Activated CD4-positive, alpha-beta T cell treated with anti-CD3 and anti-CD28 coated beads, Interleukin-2, amount 50 U/mL, for 1 hour (primary cell): ENCODE measurements at places on chromosomes 13 and 19.

GRCh38 chr13:107846642-107847041, 368.7 kb downstream of the LIG4 start:
- DNase-seq = no peak

DNA sequence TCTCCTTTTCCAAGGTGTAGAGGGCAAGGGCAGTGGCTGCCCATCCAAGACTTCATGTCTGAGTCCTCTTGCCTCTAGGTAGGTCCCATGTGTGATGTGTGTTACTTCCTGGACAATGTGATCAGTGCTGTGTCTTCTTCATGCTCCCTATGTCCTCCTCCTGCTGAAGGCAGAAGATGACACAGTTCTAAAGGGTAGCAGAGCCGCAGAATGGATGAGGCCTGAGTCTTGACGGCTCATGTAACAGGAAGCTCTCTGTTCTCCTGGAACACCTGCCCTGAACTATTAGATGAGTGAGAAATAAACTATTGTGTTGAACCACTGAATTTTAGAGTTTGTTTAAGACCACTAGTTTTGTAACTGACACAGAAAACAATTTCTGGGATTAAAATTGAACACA, 165.9 kb downstream of the NDFIP2 start:
- DNase-seq = no peak

DNA sequence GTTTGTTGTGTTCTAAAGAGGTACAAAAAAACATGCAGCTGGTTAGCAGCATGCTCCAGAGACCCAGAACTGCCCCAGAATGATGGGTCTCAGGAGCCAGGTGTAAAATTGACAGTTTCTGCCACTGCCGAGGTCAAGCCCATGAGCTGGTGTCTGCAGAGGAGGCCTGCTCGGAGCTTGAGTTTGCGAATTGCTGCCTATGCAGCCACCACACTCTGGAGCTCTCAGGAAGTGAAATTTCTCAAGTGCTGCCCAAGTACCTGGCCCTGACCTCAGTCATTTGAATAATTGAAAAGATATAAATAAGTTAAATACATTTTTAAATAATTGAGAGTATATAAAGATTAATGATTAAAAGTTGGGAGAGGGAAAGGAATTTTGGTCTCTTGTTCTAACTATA, 66.4 kb downstream of the ZAR1L start:
- no peak for DNase-seq

GRCh38 chr19:44903602-44904425, 1.8 kb upstream of the APOE start:
- DNase-seq = peak; percentile 75

DNA sequence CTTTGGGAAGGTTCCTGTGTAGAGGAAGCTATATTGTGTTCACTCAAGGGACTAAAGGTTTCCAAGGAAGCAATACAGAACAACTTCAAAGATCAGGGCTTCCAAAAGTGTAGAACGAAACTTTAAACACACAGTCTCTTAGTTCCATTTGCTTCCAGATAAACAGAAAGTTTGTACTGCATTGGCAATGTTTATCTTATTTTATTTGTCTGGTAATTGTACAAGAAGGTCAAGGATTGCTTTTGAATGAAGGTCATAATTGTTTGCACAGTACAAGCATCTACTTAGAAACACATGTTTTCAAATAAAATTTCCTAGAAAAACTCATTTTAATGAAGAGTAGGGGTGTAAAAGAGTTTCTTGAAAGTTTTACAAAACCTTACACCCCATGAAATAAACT, 712.7 kb upstream of the SGCG start:
- no peak for DNase-seq

DNA sequence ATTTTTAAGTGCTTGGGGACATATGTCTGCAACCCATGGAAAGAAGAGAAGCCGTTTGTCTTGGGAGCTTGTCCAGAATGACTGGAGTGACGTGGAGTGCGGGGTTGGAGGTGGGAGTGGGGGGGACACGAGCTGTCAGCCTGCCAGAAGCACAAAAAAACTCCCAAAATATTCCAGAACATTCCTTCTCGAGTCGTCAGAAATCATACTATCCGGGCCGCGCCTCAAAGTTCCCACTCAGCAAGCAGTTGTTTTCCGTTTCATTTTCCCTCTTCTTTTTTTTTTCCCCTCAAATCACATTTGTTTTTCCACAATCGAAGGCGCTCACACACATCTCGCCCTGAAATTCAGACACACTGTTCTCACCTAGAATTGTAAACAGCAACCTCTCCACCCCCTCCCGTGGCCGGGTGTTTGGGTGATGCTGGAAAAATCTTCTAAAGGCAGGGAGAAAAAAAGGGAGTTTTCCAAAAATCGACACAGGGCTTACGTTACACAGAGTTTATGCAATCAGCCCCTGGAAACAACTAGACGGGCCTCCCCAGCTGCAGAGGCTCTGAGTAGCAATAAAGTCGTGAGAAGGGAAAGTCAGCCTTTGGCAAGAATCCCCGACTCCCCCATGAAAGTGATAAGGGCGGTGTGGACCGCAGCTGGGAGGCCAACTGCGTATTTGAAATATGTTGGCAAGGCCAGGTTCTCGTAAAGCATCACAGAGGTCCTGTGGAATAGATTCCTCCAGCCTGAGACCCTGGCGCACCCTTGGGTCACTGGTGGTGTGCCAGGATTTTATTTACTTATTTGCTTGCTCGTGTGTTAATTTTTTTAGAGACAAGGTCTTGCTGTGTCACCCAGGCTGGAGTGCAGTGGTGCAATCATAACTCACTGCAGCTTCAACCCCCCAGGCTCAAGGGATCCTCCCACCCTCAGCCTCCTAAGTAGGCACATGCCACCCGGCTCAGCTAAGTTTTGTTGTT, 31.2 kb upstream of the KLF2 start:
- no peak for DNase-seq

GRCh38 chr13:113105921-113106452, 396 bp downstream of the F7 start:
- DNase-seq = no peak

GRCh38 chr13:50711996-50712395, 131.5 kb downstream of the DLEU7 start:
- DNase-seq = no peak

DNA sequence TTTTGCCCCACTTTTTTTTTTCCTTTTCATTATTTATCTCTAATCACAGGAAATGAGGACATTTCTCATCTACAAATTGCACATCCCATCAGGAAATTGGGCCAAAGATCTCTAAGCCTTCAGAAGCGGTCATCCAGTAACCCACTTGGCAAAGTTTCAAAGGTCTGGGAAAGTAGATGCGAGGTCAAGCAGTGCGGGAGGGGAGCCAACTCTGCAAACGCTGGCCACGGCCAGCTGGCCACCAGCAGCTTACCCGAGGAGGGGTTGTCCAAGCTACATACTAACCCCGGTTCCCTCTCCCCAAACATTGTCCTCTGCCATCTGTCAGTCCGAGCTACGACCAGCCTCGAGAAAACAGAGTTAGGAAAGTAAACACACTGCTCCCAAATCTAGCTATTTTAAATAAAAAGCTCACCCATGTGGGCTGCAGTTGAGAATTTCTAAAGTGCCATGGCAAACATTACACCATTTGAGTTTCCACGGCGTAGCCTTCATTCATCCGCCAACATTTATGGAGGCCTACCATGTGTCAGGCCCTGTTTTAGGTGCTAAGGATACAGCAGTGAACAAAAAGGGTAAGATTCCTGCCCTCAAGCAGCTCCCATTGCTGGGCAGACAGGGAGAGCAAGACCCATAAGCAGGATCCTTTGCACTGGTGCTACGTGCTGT, 11.5 kb downstream of the FFAR2 start:
- DNase-seq = no peak

DNA sequence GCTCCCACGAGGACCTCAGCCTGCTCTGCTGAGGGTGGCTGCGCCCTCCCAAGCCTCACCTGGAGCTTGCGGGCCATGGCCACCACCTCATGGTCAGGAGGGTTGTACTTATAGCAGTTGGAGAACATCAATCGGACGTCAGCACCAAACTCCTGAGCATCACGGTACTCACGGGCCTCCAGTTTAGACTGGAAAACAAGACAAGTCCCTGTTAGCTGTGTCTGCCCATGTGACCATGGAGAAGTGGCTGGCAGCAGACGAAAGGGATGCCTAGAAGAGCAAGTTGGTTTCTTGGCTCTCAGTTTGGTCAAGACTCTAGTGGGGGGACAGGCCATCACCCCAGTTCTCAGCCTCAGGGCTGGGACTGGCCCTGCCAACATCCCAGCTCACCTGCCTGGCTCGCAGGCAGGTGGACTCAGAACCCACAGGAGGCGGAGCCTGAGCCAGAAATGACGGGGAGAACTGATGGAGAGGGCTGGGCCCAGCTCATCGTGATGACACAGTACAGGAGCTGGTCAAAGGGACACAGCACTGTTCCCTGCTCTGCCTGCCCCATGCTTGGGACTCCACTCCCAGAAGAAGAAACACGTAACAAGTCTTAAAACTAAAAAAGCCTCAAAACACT, 31.2 kb upstream of the EPHX3 start:
- no peak for DNase-seq

DNA sequence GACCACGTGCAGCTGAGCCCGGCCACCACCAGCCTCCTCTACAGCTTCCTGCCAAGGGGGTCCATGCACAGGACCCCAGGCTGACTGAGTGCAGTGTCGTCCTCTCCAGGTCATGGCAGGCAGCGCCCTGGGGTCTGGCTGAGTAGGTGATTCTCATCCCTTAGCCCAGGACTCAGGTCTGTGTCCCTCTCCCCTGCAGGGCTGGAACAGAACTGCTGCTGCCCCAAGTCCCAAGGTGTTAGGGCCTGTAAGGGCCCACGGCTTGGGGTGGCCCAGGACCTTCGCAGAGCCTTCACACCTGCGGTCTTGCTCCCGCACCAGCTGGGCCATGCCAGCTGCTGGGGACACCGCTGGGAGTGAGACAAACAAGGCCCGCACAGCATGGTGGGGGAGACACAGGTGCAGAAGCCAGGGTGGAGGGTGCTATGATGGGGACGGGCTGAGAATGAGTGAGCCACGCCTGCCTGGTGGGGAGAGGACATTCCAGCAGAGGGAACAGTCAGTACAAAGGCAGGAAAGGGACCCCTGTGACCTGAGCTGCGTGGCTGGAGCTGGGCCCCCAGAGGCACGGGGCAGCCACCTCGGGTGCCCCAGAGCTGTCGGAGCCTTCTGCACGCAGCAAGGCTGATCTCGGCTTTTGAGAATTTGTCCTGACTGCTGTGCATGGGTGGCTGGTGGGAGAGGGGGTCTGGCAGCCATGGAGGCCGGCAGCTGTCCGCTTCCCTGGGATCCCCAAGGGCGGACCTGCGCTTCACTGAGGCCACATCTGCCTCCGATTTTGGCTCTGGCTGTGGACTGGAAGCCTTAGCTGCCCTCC, 11.9 kb downstream of the PLEKHF1 start:
- no peak for DNase-seq

DNA sequence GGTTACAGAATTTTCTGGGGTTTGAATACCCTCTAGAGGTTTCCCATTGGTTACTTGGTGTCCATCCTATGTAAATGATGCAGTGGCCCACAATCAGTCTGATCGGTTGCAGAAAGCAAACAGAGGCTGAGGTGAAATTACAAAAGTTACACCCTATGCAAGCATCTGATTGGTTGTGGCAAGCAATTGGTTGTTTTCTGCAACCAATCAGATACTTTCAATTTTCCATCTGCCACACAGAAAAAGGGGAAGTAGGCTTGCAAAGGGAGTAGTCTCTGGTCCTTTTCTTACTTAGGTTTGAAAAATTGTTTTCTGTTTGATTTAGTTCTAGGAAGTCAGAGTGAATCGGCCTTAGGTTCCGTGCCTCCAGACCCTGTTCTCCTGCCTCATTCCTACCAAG, 93.1 kb downstream of the WTIP start:
- DNase-seq = no peak

DNA sequence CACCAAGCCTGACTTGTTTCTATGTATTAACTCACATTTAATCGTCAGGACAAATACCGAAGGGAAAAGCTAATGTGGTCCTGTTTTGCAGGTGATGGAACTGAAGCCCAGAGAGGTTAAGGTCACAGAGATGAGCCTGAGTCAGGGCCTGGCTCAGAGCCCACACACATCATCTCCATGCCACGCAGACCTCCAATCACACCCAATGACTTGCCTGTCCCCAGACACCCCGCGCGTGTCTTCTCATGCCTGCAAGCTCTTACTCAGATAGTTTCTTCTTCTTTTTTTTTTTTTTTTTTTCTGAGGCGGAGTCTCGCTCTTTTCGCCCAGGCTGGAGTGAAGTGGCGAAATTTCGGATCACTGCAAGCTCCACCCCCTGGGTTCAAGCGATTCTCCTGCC, 16.4 kb downstream of the SIX5 start:
- DNase-seq = no peak

GRCh38 chr13:113065406-113066141, 40.0 kb upstream of the F7 start:
- no peak for DNase-seq

GRCh38 chr19:38691938-38692457, 44.5 kb downstream of the ACTN4 start:
- DNase-seq = no peak

GRCh38 chr13:73618275-73618865, 515.8 kb downstream of the KLF12 start:
- no peak for DNase-seq

DNA sequence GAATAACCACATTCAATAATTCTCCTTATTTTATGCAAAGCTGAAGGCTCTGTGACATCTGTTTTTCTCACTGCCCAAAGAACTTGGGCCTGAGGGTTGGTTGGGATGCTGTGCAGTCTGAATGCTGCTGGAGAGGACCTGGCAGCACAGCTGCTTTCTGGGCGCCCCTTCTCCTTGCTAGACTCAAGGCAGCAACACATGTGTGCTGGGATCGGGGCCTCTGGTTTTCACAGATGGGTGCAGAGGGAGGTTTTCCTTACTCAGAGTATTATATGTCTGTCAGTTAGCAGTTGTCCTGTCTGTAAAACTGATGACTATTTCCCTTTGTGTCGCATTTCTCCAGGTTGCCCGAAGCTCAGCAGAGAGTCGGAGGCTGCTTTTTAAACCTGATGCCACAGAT, 53.2 kb upstream of the TEX29 start:
- DNase-seq = no peak

DNA sequence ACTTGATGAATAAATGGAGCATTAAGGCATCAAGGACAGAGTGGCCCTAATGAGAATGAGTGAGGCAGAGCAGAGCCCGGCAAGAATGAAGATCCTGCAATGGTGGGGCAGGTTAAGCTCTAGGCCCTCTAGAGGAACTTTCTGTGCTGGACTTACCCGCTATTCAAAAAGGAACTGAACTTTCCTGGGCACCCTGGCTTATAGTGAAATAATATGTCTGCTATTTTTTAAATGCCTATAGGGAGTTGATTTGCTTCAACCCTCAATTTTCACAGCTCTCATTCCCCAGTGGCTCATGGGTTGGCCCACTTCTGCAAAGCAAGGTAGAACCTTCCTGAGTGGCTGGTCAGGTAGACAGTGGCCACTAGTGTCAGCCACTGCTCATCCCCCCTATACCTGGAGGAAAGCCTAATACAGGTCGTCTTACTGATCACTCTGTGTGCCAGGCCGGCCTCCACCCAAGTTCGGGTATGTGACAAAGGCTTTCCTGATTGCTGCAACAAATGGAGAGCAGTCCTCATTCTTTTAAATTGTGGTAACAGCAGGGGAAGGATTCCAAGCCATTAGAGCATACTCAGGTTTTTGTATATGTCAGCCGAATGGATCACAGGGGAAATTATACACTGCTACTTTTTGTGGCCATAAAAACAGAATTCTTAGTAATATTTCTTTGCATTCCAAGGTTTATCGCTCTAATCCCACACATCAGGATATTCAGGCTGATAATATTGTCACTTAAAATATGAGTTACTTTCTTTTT, 103.0 kb downstream of the KL start:
- DNase-seq = no peak

GRCh38 chr13:75637181-75637750, 1.1 kb downstream of the LMO7 start:
- no peak for DNase-seq

GRCh38 chr13:87356314-87356713, 314.9 kb upstream of the SLITRK5 start:
- DNase-seq = no peak

GRCh38 chr19:54035215-54036178, 28.2 kb downstream of the VSTM1 start:
- DNase-seq = no peak
